CD4-positive, alpha-beta T cell treated with Interleukin-2 at 100 ng/mL for 4 hours (primary cell): ENCODE measurements at places on chromosomes 5 and 9.

GRCh38 chr9:36082931-36083330, 46.2 kb downstream of the RECK start:
- DNase-seq = no peak

- no peak for DNase-seq
Measured at GRCh38 chr5:154521756-154522155, 43.7 kb upstream of the HAND1 start.

GRCh38 chr5:137636830-137637714, 98.8 kb downstream of the KLHL3 start:
- no peak for DNase-seq

- DNase-seq = no peak
Measured at GRCh38 chr9:124664143-124664542, 107.0 kb downstream of the NR6A1 start.

DNA sequence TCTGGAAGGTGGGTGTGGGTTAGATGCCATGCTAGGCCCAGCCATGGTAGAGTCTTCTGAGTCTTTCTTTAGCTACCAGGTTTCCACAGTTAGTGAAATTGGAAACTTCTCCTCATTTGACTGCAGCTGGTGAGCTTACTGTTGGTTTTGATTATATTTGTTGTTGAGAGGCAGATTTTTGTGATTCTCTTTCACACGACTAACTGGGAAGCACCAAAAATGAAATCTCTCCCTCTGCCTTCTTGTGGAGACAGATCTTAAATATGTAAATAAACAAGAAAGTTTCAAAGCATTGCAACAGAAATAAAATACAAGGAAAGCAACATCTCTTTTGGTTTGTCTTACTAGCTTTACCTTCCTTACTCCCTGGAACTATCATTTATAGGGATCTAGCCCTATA, 122.2 kb downstream of the CEMIP2 start:
- no peak for DNase-seq

DNA sequence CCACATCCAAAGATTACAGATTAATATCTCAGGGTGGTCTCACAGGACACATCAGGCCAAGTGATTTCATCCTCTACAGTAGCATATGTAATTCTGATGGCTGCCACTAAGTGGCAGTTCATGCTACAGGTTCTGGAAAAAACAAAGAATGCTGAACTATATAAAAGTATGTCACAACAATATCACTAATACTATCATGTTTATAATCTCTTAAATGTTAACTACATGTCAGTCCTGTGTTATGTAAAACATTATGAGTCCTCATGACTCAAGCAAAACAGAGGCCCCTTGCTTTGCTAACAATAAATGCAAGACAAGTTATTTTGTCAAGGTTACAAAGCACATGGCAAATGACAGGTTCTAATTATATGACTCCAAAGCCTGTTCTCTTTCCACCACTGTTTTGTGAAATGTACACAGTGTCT, 233.2 kb downstream of the FBXL17 start:
- DNase-seq = no peak

DNA sequence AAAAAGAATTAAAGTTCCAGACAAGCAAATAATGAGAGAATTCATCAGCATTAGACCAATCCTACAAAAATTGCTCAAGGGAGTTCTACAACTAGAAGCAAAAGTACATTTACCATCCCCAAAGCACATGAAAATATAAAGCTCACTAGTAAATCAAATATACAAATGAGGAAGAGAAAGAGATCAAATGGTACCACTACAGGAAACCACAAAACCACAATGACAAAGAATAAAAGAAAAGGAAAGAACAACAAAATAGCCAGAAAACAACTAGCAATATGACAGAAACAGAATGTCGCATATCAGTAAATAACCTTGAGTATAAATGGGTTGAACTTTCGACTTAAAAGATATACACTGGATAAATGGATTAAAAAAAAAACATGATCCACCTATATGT, 739.0 kb downstream of the DTWD2 start:
- no peak for DNase-seq

GRCh38 chr5:175325681-175326080, 118.3 kb downstream of the DRD1 start:
- DNase-seq = no peak

DNA sequence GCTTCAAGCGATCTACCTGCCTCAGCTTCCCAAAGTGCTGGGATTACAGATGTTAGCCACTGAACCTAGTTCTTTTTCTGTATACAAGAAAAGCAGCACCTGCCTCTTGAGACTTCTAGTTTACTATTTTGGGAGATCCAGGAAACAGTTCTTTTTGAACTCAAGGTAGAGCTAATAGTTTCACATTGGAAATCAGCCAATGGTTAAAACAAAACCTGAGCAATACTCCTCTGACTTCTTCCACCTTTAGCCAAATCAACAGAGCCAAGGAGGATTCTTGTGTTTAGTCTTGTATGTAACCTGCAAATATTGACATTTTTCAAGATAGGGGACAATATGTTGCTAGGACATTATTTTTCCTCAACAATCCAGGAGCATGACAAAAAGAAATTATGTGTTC, 349.4 kb downstream of the SH3GL2 start:
- DNase-seq = no peak

- no peak for DNase-seq
Measured at GRCh38 chr5:37807015-37807414, 32.8 kb downstream of the GDNF start.

DNA sequence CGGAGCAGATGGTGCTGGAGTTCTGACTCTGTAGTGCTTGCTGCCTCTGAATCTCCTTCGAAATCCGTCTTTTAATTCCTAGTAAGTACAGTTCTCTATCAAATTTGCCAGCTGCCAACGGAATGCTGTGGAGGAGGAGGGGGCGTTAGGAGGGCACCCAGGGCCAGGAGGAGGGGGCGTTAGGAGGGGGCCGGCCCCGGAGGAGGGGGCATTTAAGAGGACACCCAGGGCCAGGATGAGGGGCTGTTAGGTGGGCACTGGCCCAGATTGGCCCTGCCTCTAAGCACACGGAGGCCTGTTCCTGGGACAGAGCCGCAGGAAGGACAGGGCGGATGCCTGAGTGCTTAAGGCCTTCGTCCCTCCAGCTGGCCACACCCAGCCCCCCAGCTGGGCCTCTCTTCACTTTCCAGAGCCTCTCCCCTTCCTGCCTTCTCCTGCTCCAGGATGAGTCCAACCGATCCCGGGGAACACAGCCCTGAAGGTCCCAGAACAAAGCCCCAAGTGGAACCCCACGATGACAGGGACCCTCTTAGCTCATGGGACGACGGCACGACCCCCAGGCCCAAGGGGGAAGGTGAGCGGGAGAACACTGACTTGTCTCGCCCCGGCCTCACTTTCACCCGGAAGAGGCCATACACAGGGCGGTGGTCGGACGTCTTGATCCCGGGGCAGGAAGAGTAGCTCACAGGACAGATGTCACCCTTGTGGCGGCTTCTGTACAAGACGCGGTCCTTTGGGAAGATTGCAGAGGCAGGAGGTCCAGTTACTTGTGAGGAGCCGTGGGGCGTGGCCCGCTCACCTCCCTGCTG, 9.8 kb downstream of the INPP5E start:
- DNase-seq = no peak

DNA sequence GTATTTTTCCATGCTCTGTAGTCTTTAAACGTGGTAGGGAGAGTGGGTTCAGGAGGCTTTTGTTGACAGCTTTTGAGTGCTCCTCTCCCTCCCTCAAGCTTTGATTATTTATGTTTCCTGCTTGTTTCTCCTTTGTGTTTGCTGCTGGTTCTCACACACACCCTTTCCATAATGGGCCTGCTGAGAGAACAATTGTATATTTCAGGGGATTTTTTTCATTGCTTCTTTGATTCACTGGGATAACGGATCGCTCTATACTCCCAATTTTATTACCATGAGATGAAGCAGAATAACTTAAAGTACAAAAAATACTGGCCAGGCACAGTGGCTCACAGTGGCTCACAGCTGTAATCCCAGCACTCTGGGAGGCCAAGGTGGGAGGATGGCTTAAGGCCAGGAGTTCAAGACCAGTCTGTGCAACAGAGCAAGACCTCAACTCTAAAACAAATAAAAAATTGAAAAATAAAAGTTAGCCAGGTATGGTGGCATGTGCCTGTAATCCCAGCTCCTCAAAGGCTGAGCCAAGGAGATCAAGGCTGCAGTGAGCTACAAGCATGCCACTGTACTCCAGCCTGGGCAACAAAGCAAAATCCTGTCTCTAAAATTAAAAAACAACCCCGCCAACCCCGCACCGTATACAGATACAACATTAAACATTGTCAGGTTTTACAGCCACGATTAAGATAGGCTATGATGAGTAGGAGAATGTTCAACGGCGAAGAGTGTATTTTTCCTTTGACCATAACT, 66.9 kb downstream of the USP20 start:
- no peak for DNase-seq

DNA sequence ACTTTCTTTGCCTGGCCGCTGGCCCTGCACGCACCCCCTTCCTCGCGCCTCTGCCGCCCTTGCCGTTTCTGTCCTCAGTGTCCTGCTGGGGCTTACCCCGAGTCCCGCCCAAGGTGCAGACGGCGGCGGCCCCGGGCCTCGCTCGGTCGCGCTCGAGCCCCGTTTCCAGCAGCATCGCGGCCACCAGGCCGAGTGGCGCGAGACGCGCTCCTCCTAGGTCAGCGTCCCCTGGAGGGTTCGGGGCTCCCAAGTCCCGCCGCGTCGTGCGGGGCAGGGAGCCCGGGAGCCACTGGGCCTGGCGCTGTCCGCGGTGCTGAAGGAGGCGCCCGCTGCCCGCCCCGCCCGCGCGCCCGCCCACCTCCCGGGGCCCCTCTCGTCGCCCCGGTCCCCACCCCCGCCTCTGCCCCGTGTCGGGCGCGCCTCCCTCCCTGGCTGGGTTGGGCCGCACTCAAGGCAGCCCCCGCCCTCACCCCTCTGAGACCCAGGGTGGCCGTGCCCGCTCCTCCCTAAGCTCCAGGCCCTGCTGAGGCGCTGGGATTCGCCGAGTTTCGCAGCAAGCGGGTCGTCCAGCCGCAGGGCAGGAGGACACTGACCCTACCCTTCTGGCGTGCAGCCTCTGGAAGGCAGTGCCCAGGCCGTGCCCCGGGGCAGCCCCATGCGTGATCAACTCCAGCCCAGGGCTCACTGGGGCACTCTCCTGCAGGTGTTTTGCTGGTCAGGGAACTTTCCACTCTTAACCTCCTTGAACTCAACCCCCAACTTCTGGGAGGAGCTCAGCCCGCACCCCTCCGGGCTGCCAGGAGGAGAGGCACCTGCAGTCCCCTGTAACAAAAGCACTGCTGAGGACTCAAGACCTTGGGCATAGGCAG, at the start of gene LHX3:
LHX3 (minus strand) TSS at position 291 of the 869 bp plus-strand sequence; CDS start at position 175, 116 bp downstream.
- no peak for DNase-seq

GRCh38 chr9:125515983-125516940, 190.7 kb downstream of the MAPKAP1 start:
- DNase-seq = no peak

- no peak for DNase-seq
Measured at GRCh38 chr9:97794666-97795065, 58.4 kb upstream of the FOXE1 start.

GRCh38 chr9:122031776-122032175, 61.3 kb downstream of the TTLL11 start:
- no peak for DNase-seq

- DNase-seq = no peak
Measured at GRCh38 chr9:108850293-108850897, 5.4 kb downstream of the ACTL7B start.

DNA sequence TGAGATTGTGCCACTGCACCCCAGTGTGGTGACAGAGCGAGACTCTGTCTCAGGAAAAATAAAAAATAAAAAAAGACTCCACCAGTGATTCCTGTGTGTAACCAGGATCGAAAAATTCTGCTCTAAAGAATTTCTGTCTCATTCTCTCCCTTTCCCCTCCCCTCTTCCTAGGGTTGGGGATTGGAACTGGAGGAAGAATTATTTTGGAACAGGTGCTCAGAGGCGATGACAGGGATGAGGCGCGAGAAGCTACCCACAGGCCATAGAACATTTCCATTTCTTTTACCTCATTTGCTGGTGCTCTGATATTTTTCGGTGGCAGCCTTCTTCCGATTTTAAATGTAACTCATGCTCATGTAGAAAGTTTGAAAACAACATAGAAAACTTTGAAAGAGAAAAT, 80.1 kb downstream of the DAPK1 start:
- DNase-seq = no peak

- no peak for DNase-seq
Measured at GRCh38 chr5:94316916-94317838, 301.2 kb downstream of the KIAA0825 start.

- DNase-seq = no peak
Measured at GRCh38 chr9:128484686-128485413, 19.7 kb upstream of the GLE1 start.

GRCh38 chr9:127098916-127099553, 23.4 kb downstream of the ANGPTL2 start:
- DNase-seq = no peak

GRCh38 chr9:38681747-38682227, 38.1 kb downstream of the FAM240B start:
- DNase-seq = no peak

DNA sequence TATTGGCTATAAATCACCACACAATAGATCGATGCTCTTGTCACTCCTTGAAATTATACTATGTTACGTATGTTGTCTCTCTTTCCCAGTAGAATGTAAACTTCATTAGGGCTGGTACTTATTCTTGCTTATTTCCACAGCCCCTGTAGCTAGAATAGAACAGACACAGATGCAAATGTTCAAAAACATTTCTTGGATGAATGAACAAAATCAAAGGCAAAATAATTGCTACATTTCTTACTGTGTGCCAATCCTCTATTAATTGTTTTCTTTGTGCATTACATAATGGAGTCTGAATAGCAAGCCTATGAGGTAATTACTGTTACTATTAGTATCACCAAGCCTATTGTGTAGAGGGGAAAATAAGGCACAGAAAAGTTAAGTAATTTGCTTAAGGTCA, 725 bp upstream of the OR13C2 start:
- DNase-seq = no peak

- no peak for DNase-seq
Measured at GRCh38 chr9:107778661-107779060, 289.1 kb upstream of the KLF4 start.

DNA sequence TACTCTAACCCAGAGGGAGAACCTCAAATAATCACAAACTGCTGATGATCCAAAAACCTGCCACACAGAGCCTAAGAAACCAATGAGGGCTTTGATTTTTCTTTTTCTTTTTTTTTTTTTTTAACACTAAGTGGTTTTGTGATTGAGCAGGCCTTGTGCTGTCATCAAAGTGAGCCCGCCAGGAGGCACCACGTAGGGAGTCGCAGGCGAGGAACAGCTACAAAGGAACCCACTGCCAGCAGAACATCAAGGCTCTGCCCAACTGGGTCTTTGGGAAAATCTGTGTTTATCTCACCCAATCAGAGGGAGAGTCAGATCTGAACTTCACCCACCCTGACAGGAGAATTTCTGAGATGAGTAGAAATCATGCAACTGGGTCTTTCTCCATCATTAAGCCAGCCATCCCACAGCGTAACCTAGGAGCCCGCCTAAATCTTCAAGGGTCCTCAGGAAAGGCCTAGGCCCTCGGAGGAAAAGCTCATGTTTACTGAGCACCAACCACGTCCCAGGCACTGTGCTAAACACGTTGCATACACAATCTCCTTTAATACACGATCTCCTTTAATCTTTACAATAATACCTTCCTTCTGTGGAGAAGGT, 126.9 kb upstream of the FSTL4 start:
- DNase-seq = no peak
